ENCODE measurements at places on chromosomes 4 and X.

- peak; percentile 10 for DNase-seq
Observed at GRCh38 chrX:111182997-111183396, 87.0 kb downstream of the PAK3 start.

DNA sequence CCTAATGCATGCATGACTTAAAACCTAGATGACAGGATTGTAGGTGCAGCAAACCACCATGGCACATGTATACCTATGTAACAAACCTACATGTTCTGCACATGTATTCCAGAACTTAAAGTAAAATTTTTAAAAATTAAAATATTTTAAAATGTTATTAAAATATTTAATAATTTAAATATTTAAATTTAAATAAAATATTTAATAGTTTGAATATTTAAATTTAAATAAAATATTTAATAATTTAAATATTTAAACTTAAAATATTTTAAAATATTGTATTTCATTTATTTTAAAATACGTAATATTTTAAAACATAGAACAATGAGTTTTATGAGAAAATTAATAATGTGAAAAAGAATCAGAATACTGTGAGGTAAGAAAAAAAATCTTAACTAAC is 117.9 kb downstream of the SLC39A8 start:
- no peak for DNase-seq

GRCh38 chr4:40305328-40306170 is 29.6 kb upstream of the CHRNA9 start:
- DNase-seq: no peak

GRCh38 chr4:134401798-134402197 is 200.2 kb upstream of the PABPC4L start:
- no peak for DNase-seq

DNA sequence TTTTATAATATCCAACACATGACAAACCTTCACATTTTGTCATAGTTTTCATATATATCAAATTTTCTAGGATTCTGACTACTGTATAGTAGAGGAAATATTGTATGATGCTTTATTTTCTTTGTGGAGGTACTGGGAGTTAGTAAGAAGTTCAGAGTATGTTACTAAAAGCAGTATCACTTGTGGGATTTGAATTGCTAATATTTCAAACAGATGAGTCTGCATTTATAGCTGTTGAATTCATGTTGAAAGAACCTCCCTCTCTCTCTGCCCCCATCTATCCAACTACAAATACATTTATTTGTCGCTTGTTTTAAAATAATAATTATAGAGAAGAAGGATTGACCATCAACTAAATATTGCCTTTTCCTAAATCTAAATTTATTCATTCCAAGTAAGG is 29.8 kb upstream of the MAPK10 start:
- no peak for DNase-seq

DNA sequence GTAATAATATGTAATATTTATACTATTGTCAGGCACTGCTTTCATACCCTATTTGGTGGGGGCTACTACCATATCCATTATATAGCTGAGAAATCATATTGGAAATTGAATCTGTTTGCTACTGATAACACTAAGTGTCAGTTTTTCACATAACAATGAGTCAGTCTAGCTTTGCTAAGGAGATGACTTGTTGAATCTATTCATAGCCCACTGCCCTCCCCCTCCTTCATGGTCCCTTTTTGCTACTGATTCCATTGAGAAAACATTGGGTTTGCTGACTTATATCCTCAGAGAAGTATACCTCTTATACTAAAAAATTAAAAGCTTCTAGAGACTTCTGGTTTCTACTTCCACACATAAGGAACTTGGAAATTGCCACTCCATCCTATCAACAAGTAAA is 1898.4 kb downstream of the STIM2 start:
- DNase-seq: no peak

DNA sequence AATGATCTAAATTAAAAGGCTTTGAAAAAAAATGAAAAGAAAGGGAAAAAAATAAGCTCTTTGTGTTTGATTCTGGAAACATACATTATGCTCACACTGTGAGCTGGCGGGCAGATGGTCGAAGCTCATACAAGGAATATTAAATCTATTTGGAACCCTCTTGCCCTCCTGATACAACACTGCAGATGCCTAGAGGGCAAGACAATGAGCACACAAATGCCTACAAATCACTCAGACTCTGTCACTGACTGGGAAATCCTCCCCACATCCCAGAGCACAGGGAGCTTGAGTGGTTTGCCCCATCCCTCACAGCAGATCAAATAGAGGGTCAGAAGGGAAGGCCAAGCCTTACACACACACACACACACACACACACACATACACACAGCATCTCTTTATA is 320.4 kb downstream of the HNRNPD start:
- no peak for DNase-seq

DNA sequence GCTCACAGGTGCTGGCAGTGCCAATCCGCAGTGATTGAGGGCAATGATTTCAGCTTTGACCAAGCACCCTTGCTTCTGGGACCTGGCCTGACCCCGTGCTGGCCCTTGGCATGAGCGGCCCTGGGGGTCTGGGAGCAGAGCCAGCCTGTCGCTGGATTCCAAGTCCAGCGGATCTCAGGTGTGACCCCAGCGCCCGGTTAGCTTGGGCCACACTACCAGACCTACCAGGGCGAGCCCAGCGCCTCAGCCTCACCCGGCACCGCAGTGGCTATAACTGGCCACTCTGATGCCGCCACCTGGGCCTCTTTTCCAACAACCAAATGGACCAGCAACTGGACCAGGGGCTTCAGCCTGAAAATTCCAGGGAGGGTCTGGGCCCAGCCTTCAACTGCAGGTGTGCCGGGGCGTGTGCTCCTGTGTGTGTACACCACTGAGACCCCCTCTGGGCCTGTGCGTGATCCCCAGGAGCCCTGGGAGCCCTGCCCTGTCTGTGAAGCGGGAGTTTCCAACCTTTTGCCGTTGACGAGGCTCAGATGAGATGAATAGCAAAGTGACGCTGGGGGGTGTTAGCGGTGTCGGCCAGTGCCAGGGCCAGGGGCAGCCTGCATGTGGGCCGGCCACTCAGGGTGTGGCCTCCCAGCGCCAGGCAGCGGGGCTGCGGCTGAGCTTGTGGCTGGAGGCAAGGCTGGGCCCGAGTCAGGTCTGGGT is 658 bp downstream of the SH3TC1 start:
- no peak for DNase-seq

DNA sequence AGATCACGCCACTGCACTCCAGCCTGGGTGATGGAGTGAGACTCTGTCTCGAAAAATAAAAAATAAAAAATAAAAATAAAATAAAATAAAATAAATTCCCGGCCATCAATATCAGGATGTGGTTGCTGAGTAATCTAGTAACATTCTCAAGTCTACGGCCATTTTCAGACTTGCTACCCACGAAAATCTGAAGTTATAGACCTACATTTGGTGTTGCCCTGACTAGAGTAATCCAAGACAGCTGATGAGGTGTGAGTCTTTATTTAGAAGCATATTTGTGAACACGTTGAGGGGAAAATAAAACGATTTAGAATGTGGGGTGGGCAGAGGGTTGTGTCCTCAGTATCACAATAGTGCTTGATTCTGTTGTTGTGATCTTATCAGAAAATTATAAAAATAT is 130.2 kb upstream of the MID1 start:
- DNase-seq: no peak

- DNase-seq: no peak
Observed at GRCh38 chrX:112694062-112694461, 14.3 kb upstream of the LHFPL1 start.

- peak; percentile 45 for DNase-seq
Observed at GRCh38 chr4:138114434-138114833, 127.7 kb downstream of the SLC7A11 start.

GRCh38 chr4:4574792-4575191 is 32.9 kb upstream of the STX18 start:
- peak; percentile 50 for DNase-seq

DNA sequence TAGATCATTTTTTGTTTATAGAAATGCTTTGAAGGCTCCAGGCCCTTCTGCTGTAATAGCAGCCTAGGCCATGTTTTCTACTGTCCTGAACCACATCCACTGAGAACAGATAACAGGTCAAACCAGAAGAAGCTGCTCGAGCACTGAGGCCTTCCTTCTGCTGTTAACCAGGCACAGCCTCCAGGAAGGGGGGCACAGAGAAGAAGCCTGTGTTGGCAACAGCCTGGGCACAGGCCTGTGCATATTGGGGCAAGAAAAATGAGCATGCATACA is 37.4 kb upstream of the PDK3 start:
- DNase-seq: no peak

DNA sequence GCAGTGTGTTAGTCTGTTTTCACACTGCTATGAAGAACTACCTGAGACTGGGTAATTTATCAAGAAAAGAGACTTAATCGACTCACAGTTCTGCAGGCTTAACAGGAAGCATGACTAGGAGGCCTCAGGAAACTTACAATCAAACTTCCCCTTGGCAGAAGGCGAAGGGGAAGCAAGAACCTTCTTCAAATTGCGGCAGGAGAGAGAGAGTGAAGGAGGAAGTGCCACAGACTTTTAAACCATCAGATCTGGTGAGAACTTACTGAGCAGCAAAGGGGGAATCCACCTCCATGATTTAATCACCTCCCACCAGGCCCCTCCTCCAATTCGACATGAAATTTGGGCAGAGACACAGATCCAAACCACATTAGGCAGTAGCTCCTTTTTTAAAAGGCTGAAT is 59.2 kb upstream of the LEF1 start:
- DNase-seq: no peak

- DNase-seq: no peak
Observed at GRCh38 chr4:76857074-76857409, 40.9 kb downstream of the SOWAHB start.

DNA sequence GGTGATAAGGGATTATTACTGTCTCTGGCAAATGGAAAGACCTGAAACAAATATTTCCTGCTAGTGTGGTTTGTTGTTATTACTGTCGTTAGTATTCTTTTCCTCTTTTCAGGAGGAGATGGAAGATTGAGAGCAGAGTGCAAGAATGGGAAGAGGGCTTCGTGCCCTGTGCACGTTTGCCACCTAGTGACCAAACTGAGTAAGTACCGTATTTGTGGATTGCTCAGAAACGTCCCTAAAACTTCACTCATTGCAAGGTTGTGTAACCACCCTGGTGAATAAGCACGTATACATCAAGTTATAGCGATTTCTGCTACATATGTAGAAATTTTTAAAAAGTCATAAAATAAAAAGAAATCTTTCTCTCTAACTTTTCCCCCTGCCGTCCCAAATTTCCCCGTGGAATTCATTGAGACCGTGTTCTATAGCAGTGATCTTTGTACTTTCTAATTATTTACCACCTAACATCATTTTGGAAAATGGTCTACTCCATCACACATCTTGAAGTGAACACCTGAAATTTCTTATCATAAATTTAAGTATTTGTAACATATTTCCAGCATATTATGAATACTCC is 24.3 kb downstream of the LINC00632 start:
- DNase-seq: peak; percentile 41

DNA sequence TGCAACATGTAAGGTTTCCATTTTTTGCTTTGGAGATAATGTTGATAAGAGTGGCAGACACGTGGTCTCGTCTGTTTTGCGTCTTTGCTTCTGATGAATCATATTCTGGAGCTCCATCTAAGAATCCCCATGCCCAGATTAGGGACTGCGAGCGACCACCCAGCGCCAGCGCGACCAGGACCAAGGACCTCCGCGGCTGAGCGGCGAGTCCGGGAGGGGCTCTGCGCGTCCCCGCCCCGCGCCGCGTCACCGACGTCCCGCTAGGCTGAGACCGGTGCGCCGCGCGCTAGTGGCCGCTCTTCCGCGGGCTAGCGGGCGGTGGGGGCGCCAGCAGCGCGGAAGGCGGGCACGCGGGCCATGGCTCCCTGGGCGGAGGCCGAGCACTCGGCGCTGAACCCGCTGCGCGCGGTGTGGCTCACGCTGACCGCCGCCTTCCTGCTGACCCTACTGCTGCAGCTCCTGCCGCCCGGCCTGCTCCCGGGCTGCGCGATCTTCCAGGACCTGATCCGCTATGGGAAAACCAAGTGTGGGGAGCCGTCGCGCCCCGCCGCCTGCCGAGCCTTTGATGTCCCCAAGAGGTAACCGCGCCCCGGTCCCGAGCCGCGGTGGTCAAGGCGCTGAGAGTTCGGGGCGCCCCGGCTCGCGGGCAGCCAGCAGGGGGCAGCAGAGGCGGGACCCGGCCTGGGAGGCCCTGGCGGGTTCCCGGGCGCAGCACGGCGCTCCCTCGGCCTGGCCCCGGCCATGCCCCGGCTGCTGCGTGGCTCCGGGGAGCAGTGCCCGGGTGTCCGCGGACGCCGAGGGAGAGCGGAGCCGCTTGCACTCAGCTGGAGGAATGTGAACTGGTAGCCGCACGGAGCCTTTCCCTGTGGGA is at the start of gene SRD5A3:
Gene SRD5A3 (plus strand): TSS at position 263 of the 871 bp plus-strand sequence. CDS start 95 bp downstream, at position 358.
- DNase-seq: no peak

DNA sequence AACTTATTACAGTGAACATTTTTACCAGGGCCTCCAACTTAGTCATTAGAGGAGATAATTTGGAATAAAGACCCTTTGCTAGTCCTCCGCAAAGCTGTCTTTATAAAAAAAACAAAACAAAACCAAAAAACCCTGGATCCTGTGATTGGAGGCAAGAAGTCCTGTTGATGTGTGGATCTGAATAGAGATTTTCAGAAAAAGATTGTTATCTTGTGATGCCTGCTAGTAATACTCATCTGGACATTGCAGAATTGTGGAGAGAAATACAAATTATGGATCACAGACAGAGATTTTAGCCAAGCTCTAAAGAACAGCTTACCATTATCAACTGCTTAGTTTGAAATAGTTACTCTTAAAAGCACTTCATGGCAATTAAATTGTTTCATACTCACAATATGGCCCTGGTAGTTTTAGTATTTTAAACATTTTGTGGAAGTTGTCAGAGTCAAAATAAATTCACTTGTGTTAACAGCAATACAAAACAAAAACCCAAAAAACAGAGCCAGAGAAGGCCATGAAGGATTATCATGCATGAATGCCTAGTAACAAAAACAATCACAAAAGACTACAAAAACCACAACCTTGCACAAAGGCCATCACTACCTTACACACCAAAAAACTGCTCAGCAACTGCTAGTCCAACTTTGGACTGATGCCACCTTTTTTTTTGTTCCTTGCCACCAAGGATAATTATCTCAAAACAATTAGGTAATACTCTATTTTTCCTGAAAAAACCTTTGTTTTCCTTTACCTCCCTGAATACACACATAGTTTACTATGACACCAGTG is 514.5 kb upstream of the SLIT2 start:
- peak; percentile 84 for DNase-seq

GRCh38 chrX:38669428-38669827 is 108.1 kb downstream of the TSPAN7 start:
- no peak for DNase-seq

DNA sequence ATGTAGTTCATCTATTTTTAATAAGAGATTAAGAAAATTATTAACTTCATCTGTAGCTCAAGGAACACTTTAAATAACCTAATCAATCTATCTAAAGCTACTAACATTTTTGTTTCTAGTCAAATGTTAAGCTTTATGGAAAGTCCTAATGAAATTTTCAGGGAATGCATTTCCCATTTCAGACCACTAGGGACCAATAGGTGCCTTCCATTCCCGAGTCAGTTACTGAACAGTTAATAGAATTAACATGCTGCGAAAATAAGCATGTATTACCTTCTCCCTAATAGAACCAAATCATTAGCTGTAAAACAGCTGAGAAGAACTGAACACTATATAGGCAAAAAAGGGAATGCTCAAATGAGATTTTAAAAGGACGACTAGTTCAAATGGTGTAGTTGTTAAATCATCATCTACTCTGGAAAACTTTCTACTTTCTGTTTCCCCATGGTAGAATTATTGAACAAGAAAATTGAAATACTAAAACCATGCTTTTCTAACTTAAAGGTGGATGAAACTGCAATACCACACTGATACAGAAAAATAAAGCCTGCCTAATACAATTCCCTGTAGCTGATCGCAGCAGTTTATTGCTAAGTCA is 22.5 kb downstream of the STX18 start:
- peak; percentile 36 for DNase-seq
